ENCODE measurements at places on chromosomes 16 and 17.

DNA sequence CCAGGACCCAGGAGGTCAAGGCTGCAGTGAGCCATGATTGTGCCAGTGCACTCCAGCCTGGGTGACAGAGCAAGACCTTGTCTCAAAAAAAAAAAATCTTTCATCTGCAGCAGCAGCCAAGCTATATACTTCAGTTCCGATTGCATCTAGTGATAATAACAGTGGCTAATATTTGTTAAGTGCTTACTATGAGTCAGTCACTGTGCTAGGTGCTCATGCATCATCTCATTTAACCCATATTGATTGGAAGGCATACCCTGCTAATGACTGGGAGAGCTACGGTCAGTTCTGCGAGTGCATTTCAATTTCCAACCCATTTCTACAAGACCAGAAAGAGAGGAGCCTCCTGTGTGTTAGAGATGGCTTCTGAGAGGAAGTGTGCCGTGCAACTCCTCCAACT, 7.7 kb upstream of the TUBG2 start:
- no peak for DNase-seq

GRCh38 chr16:88672776-88673175, 9.9 kb upstream of the MVD start:
- DNase-seq = no peak

DNA sequence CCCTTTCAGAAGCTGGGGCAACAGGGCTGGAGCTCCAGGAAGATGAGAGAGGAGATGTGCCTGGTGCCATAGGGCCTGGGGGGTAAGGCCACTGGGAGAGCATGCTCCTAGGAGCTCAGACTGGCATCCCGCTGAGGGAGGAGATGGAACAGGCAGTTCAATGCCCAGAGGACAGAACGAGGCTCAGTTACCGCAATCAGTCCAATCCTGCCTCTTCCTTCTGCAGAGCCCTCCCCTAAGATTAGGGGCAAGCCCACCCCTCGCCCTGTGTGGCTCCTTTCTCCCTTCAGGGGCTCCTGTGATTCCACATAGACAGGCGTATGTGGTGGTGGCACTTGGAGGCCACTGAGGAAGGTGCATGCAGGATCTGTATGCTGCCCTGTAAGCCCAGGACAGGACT, 2.4 kb downstream of the CCDC42 start:
- no peak for DNase-seq

- no peak for DNase-seq
Measured at GRCh38 chr17:47989159-47989558, 18.2 kb downstream of the CDK5RAP3 start.

DNA sequence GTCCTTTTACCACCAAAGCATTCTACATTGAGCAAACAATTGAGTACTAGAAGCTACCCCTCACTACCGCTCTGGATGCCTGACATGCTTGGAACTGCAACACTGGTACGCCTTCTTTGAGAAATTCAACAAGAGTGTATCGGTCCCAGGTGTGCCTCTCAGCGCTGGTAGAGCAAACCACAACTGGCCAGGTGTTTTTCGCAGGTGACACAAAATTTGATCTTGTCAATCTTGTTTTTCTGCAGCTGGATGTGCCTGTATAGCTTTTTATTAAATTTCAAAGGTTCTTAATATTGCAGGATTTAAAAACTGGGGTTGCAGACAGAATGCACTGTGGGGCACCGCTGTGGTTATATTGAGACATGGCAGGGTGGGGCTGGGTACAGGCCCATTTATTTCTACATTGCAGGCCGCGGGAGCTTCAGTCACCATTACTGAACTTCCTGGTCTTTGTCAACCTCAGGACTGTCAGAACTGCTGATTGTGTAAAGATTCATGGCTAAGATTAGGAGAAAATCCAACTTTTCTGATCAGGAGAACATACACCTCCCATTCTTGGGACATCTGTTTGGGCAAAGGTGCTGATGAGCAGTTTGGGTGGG, 4.5 kb upstream of the SNX20 start:
- no peak for DNase-seq
